Activated T-cell treated with anti-CD3 and anti-CD28 coated beads for 24 hours (primary cell): ENCODE measurements at places on chromosomes 6 and 20.

DNA sequence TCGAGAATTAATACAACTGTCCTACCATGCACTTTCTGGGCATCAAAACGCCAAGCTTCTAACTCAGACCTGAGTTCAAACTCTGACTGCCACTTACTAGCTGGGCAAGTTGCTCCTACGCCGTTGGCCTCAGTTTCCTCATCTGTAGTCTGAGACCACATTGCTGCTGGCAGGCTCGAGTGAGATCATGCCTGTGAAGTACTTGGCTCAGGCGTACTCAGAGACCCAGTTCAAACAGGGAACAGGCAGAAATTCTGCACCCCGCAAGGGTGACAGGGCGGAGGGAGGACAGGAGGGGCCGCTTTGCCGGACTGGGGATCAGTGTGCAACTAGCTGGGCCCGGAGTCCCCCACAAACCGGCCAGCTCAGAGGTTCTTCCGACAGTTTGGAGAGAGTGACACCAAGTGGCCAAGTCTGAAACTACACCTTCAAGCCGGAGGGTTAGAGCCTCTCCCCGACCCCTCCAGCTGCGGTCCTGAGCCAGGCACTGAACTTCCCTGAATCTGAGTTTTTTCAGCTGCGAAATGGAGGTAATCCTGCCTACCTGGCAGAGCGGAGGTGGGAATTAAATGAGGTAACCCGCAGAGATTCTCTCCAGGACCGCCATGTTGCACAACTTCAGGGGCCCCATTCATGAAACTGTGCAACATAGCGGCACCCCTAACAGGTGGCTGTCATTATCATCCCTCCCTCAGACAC lies 46.0 kb upstream of the PTPN1 start:
- DNase-seq: peak; percentile 42

DNA sequence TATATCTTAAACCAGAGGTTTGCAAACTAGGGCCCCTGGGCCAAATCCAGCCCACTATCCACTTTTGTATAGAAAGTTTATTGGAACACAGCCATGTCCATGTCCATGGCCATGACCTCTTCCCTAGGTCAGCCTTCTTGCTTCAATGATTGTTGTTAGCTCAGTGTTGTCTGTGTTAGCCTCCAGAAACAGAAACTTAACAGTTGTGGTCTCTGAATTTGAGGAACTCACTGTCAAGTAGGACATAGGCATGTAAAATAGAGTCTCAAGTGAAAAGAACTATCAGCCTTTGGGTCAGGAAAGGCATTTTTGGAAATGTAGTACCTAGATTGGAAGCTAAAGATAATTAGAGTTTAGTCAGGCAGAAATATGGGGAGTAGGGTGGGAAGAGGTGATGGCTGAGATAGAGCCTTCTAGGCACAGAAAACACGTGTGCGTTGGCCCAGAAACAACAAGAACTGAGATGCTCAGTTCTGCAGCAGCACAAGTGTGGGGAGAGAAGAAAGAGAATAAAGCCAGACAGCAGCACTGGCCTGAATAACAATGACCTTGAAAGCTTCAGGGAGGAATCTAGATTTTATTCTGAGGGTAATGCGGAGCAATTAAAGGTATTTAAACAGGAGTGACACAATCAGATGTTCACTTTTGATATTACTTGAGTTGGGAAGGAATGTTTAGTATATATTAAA lies 87.0 kb upstream of the OLIG3 start:
- DNase-seq: no peak

- no peak for DNase-seq
Measured at GRCh38 chr6:108799791-108800190, 48.4 kb upstream of the ARMC2 start.

DNA sequence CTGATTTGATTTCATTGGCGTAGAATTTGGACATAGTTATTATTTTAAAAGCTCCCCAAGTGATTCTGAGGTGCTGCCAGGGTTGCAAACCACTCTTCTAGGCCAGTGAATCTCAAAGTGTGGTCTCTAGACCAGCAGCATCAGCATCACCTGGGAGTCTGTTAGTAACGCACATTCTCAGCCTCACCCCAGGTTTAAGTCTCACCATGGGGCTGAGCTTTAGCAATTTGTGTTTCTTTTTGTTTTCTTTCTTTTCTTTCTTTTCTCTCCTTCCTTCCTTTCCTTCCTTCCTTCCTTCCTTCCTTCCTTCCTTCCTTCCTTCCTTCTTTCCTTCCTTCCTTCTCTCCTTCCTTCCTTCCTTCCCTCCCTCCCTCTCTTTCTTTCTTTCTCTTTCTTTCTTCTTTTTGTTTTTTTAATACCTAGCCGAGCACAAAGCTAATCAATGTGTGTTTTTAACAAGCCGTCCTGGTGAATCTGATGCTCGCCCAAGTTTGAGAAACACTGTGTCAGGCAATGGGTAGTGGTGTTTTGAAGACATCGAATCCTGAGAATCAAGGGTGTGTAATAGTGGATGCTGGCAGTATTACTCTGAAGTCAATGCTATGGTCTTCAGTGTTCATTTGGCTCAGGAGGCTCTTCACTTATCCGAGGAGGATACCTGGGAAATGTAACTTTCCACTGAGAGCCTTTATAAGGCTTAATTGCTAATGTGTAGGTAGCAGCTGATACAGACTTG lies 104.9 kb downstream of the SLX4IP start:
- DNase-seq: no peak

GRCh38 chr20:16158976-16159286 lies 414.3 kb downstream of the KIF16B start:
- no peak for DNase-seq

GRCh38 chr6:116115781-116116180 lies 10.2 kb downstream of the COL10A1 start:
- no peak for DNase-seq

DNA sequence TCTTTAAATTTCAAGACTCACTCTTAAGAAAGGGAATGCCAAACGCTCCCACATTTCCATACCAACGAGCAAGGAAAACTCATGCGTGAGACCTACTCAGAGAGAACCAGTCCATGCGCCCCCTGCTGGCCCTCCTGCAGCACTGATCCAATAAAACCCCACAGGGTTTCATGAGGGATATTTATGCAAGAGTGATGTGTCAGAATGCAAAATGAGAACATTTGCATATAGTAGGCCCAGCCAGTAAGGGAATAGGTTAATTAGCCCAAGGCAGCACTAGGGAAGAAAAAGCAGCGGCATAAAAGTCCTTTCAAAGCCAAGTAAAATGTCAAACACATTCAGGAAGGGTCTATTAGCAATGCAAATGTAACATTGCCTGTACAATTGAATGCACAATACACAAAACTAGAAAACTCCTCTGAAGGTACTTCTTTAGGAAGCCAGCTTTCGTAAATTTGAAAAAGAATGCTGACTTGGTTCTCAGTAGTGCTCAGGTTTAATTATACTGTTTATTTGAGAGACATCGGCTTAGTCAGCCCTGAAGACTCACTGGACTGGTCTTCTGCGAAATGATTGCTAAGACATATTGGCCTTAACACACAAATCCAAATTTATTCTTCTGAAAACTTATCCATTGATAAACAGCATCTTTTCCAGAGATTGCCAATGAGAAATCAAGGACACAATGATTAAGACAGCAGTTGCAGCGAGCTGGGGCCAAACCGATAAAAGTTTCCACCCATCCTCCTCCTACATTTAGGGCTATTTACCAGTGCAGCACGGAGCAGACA lies 93.2 kb downstream of the GMPR start:
- peak; percentile 53 for DNase-seq

- no peak for DNase-seq
Measured at GRCh38 chr6:34044945-34045595, 100.8 kb downstream of the GRM4 start.

DNA sequence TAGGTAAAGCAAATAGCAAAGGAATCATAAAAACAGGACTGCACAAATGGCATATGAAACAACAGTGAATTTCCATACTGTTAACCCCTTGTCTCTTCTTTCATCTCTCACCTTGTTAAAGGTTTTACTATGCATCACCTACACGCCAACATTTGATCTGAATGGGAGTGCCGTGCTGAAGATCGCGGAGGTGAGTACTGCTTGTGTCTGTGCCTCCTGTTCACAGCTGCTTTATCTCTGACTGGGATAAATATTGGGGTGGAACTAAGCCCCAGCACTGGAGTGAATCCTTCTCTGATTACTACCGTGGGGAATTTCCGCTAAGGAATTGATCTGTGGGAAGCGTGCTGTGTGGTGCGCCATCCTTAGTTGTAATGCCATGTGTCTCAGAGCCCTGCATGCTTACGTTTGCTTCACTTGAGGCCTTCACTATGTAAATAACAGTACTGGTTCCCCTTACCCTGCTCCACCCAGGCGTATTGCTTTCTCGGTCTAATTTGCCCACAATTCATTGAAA lies 11.4 kb upstream of the PBOV1 start:
- DNase-seq: no peak

GRCh38 chr6:37691904-37692806 lies 5.5 kb downstream of the MDGA1 start:
- DNase-seq: peak; percentile 72

GRCh38 chr6:138422861-138423260 lies 18.8 kb downstream of the HEBP2 start:
- no peak for DNase-seq

DNA sequence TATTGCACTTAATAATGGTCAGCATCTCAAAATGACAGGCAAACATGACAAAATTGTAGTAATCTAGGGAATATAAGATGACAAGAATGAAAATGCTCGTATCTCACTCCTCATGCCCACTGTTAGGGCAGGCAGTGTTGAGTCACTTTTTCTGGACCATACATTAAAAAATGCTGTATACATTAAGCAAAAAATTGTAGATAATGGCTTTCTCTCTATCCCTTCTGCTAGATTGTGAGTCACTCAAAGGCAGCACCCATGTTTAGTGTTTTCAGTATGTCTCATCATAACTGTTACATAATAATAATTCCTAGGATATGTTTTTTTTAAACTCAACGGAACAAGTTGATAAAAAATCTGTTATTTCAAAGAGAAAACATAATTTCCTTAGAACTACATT lies 199.3 kb downstream of the TENT5A start:
- no peak for DNase-seq

- DNase-seq: no peak
Measured at GRCh38 chr20:53917145-53918019, 153.0 kb downstream of the BCAS1 start.

- DNase-seq: no peak
Measured at GRCh38 chr20:57383447-57384347, 7.5 kb upstream of the RBM38 start.

GRCh38 chr6:106561686-106562405 lies 67.5 kb downstream of the RTN4IP1 start:
- DNase-seq: no peak

- DNase-seq: no peak
Measured at GRCh38 chr20:50590348-50590664, 80.1 kb downstream of the PTPN1 start.

DNA sequence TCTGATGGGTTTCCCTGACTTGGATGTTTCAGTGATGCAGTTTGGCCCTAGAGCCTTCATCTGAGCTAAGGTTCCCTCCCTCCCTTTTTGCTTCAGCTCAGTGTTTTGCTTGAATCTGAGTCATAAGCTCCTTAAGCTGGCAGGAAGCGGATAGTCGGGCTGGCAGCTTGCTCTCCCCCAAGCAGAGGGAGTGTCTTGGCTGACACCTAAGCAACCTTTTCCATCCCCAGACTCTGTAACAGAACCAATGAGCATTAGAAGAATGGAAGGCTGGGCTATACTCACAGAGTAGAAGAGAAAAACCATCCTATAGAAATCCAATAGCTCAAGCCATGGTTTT lies 98.3 kb downstream of the HAO1 start:
- DNase-seq: no peak

DNA sequence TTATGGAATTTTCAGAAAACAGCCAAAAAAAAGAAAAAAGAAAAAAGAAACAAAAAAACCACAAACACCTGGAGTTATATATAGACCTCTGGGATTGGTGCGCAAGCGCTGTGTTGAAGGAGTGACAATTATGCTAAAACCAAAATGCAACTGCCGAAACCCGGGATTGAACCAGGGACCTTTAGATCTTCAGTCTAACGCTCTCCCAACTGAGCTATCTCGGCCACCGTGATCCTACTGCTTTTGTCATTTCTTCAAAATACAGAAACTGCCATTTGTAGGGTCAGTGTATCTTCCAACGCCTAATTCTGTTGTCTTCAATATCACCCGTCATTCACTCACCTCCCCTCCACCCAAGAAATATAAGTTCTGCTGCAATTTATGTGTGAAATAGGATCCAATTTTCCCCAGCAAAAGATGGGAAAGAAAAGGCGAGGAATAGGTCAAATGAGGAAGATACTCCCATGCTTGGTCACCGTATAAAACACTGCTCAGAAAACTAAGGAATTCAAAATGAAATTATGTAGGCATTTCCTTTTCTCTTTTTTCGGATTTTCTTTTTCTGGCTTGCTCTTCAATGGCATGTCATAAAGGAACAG lies 116.0 kb downstream of the TRIM27 start:
- DNase-seq: peak; percentile 52

- DNase-seq: no peak
Measured at GRCh38 chr20:61679473-61679872, 386.2 kb downstream of the TAF4 start.

- no peak for DNase-seq
Measured at GRCh38 chr6:42400061-42400760, 51.5 kb downstream of the TRERF1 start.

- no peak for DNase-seq
Measured at GRCh38 chr20:50555662-50556061, 45.5 kb downstream of the PTPN1 start.

GRCh38 chr6:16828058-16828457 lies 66.8 kb upstream of the ATXN1 start:
- no peak for DNase-seq

DNA sequence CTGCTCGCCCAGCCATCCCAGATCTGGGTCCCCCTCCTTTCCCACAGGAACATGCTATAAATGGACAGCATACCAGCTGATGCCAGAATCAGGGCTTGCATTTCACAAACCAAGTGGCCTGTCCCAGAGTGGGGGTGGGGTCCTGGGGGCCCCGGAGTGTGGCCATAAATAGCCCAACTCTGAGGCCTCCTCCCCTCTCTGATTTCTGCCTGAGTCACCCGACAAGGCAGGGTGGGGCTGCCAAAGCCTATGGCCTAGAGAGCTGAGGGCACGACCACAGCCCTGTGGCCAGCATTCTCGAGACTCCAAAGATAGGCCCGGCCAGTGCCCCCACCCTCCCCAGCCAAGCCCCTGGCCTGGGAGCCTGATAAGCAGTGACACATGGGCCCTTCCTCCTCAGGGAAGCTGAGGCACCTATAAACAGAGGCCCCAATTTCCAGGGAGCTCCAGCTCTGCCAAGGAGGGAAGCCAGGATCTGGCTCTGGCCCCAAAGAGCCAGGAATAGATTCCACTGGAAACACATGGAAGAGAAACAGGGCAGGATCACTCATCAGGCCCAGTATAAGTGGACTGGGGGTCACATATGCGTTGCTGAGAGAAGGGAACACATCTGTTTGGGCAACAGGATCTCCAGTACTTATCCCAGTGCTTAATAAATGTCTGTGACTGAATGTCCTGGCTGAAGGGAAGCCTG lies 20.3 kb downstream of the SNTA1 start:
- no peak for DNase-seq

DNA sequence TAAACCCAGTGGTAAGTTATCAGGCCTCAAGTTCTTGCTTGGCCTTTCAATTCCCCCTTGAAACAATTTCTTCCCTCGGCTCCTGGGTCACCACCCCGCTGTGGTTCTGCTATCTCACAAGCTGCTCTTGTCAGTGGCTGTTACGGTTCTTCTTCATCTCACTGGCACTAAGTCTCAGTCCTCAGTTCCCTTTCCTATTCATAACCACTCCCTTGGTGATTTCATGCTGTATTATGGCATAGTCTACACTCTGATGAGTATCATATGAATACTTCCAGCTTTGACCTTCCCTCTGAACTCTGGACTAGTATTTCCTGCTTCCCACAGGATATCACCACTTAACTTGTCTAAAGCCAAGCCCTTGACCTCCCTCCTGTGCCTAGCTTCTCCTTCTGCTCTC lies 7.9 kb downstream of the TAAR1 start:
- DNase-seq: no peak
